Suprapubic skin (tissue), 4 donors: ENCODE measurements at places on chromosomes 6 and 20.

DNA sequence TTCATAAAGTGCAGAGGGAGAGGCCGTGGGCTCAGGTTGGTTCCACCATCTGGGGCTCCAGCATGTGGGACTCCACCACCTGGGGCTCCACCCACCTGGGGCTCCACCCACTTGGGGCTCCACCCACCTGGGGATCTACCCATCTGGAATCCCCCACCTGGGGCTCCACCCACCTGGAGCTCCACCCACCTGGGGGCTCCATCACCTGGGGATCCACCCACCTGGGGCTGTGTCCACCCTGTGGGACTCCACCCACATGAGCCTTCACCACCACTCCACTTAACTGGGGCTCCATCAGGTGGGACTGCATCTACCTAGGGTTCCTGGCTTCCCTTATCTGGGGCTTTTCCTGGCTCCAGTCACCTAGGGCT lies 226.0 kb upstream of the CDYL start:
- H3K27ac ChIP-seq, result no peak overlapping the region
- no peak overlapping the region for H3K4me3 ChIP-seq
- H3K27me3 ChIP-seq, result no peaks in the 10 kb centered on the region
- no peak for DNase-seq

DNA sequence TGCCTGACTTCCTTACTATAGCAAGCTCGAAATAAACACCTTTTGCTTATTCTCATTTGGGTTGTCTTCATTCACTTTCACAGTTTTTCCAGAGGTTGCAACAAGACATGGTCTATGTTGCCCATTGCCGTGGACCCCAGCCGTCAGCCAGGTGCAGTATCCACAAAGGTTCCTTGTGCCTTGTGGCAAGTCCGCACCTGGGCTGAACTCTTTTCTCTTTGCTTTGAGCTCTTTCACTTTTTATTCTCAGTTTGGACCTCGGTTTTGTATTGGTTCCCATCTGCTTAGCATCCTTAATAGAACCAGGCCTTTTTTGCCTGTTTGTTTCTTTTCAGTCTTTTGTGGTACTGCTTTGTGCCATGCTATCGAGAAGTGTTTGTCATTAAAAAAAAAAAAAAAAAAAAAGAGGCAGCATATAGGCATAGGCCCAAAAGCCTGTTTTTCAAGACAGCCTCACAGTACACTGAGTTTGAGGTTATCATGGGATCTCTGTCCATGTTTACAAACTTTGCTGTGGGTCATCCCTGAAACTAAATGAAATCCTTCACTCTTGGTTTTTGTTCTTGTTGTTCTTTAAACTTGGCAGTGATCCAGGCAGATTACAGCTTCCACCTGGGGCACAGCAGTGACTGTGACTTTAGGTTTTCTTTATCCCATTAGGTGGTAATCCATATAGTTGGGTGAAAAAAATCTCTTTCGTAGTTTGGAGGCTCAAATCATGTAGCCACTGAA lies 33.3 kb downstream of the GSTA3 start:
- no peaks in the 10 kb centered on the region for H3K27me3 ChIP-seq
- no peak for DNase-seq
- H3K27ac ChIP-seq, result no peak overlapping the region
- H3K4me3 ChIP-seq, result no peak overlapping the region

- no peaks in the 10 kb centered on the region for H3K36me3 ChIP-seq
- DNase-seq, result no peak
- no peak overlapping the region for H3K27ac ChIP-seq
- H3K4me3 ChIP-seq, result no peak overlapping the region
- H3K4me1 ChIP-seq, result peaks cover 9% of the 10 kb centered on the region
Observed at GRCh38 chr6:39260456-39260855, 31.2 kb upstream of the KCNK5 start.

DNA sequence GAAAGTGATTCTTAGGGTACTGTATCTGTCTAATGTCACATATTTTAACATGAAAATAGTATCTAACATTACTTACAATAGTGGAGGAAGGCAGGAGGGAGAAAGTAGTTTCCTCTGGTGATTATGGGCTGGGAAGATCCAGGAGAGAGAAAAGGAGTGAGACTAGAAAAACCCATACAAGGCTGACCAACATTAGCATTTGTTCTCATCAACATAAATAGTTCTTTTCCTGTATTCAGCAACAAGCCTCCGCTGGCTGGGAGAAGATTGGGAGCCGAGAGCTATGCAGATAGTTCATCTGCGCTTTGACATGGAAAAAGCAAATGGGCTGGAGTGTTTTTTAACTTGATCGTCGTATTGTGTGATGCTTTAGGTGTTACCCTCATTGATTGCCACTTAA lies 239.4 kb downstream of the PHACTR1 start:
- no peak for DNase-seq
- H3K4me1 ChIP-seq, result peaks cover 21% of the 10 kb centered on the region
- no peaks in the 10 kb centered on the region for H3K27me3 ChIP-seq
- H3K27ac ChIP-seq, result no peak overlapping the region

GRCh38 chr6:128161839-128162238 lies 261.0 kb upstream of the THEMIS start:
- no peak for DNase-seq
- no peaks in the 10 kb centered on the region for H3K4me1 ChIP-seq
- no peak overlapping the region for H3K4me3 ChIP-seq
- no peaks in the 10 kb centered on the region for H3K27me3 ChIP-seq

GRCh38 chr6:76264468-76264867 lies 192.0 kb upstream of the IMPG1 start:
- no peaks in the 10 kb centered on the region for H3K27me3 ChIP-seq
- no peak overlapping the region for H3K4me3 ChIP-seq
- H3K36me3 ChIP-seq, result no peaks in the 10 kb centered on the region
- no peak for DNase-seq

- H3K36me3 ChIP-seq, result no peaks in the 10 kb centered on the region
- no peaks in the 10 kb centered on the region for H3K4me1 ChIP-seq
- DNase-seq, result no peak
- no peak overlapping the region for H3K4me3 ChIP-seq
Observed at GRCh38 chr6:75775219-75775618, 26.2 kb downstream of the MYO6 start.

DNA sequence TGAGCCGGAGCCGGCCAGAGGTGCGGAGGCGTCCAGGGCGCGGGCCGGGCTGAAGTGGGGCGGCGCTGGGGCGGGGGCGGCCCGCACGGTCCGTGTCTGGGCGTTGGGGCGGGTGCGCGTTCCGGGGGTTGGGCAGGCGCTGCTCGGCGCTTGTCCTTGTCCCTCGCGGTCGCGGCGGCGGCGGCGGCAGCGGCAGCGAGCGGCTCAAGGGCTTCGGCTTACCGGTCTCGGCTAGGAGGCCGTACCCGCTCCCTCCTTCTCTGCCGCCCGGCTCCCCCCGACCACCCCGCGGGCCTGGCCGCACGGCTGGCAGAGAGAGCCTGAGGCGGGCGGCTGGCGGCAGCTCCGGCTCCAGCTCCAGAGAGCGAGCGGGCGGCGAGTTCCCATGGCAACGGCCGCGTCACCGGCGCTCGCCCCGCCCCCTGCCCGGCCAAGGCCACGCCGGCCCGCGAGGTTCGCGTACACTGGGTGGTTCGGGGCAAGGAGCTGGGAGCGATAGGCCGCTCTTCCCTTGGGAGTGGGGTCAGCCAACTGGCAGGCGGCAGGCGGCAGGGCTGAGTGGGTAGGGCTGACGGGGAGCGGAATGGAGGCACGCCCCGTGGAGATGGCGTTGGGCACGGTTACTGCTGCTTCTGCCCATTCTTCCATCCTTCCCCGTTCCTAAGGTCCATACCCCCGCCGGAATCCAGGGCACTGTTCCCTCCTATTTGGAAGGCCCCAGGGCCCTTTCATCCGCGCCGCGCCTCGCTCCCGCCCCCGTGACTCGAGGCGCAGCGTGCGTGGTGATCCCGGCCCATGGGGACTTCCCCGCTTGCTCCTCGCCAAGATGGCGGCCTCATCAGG lies at the start of gene LRRC73:
Gene LRRC73, minus strand, starts transcription at position 363 of the 843 bp plus-strand sequence. CDS start 561 bp downstream, outside the sequence.
- DNase-seq, result peak; percentile 89
- peak within 1 kb of the TSS; percentile 94 for H3K4me3 ChIP-seq
- peak within 1 kb of the TSS; percentile 6 for H3K27ac ChIP-seq
- H3K27me3 ChIP-seq, result no peaks in the 10 kb centered on the region
- H3K4me1 ChIP-seq, result peaks cover 46% of the 10 kb centered on the region
